GF-D8 (cell line): ENCODE measurements at places on chromosomes 7 and 10.

GRCh38 chr7:30306976-30307375, 22.6 kb downstream of the ZNRF2 start:
- DNase-seq: no peak

DNA sequence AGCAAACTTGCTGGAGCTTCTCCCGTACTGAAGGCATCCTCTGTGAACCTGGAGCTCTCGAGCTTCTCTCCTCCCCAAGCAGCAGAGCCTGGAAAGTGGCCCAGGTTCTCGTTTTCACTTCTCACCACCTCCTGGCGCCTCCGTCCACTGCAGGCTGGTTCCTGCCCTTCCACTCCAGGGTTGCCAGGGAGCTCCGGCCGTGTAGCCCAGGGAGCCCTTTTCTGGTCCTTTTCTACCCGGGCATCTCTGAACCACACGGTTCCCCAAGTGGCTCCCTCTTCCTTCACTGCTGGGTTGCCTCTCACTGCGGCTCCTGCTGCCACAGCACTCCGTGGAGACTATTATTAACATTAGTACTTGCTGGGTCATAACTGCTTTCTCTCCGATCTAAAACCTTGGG, 208.6 kb upstream of the PPP2R2D start:
- no peak for DNase-seq

GRCh38 chr7:29805886-29806207, 461 bp upstream of the WIPF3 start:
- DNase-seq: no peak

DNA sequence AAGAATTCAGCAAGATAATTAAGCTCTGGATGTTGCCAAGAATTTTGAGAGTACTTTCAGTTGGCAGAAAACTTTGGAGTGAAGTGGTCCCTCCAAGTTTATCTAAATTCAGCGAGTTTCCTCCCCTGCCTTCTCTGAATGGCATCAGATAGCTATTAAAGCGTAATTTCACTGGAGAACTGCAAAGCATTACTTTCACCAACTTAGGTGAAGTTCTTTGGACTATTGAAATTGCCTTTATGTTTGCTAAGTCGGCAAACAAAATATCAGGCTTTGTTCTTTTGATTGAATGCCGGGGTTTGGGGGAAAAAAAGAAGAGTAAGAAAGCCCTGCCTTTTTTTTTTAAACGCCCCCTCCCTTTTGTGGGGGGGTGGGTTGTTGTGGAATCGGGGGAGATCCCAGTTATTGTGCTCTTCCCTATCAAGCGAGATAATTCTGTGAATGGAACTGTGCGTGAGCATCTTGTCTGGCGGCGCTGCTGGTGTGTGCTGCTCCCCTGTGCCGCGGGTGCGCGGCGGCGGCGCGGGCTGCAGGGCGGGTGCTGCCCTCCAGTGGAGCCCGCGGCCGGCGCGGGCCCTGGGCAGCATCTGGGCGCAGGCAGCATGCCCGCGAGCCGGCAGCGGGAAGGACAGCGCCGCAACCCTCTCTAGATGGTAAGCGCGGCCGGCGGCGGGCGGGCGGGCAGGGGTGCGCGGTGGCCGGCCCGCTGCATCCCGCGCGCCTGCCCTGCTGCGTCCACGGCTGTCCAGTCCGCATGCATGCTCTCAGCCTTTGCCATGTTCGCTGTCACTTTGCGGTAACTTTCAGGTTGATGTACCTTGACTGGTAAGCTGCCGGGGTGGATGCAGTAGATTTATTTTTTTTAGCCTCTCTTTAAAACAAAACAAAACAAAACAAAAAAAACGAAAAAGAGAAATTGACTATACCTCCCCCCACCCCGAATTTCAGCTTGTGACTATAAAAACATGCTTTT, 176.5 kb downstream of the TCF7L2 start:
- DNase-seq: no peak

GRCh38 chr10:6012121-6012905, 35.0 kb upstream of the IL15RA start:
- no peak for DNase-seq

DNA sequence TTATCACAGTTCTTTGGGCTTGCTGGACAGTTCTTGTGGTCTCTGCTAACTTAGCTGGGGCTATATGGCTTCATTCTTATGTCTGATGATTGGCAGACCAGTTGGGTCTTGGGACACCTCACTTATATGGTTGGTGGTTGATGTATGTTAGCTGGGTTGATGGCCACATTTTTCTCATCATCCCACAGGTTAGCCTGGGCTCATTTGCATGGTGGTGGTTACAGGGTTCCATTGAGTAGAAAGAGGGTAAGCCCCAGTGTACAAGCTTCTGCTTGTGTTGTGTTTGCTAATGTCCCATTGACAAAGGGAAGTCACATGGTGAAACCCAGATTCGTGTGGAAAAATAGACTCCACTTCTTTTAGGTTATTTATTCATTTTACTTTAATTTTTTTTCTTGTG, 40.6 kb downstream of the TMEM60 start:
- no peak for DNase-seq

DNA sequence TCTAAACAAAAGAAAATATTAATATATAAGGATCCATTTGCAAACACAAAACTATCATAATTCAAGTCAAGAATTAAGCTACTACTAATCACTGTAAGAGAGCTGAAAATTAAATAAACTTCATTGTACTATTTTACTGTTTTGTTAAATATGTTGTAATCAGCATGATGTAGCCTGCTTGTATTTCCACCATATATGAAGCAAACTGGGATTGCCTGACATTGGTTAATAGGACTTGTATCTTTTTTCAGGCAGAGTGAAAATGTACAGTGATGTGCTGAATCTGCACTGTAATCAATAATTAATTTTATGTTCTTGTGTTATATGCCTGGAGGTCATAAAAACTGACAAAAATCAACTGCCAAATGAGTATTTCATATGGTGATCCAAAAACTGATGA, 25.4 kb downstream of the TRDMT1 start:
- DNase-seq: no peak

DNA sequence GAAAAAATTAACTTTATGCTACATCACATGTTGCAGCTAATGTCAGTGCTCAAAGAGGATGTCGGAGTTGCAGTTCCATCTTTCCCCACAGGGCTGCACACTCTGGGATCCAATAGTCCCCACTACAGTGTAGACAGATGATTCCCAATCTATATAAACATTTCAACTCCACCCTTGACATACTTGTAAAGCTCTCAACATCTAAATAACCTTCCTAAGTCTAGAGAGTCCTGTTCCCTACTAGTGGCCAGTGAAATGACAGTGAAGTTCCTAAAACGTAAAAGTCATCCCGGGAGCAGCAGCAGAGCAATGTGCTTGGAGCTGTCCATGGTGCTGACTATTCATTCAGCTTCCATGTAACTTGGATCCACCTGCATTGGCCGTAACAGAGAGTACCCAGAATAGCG, 145.1 kb downstream of the GRM8 start:
- DNase-seq: no peak

GRCh38 chr10:78171633-78172400, 138.2 kb downstream of the RPS24 start:
- no peak for DNase-seq

- no peak for DNase-seq
Observed at GRCh38 chr7:151274396-151274795, 25.9 kb upstream of the SMARCD3 start.

- no peak for DNase-seq
Observed at GRCh38 chr7:29592866-29593265, 29.2 kb downstream of the PRR15 start.
